ENCODE measurements at places on chromosomes 3 and 15.

DNA sequence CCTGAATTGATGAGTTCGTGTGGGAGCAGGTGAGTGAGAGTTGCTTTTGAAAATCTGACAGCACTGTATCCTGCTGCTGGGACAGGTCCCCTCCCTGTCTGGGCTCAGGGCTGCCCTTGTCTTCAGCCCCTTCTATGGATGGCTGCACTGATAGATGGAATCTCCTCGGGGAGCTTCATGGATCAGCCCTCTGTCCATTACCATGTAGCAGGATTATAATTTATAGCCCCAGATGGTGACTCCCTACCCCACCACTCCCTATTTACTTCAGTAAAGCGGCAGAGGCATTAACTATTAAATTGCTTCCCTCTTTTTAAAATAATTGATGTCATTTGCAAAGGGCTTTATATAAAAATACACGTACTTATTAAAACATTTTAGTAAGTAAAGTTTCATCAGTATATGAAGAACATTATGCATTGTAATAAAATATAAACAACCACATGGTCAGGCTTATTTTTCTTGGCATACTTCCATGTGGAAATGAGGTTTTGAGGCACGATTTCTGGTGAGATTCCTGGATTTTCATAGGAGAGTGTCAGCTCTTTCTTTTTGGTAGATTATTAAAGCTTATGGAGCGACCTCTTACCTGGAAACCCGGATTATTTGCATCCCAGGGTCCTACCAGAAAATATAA, 38.5 kb downstream of the MAP3K13 start:
- DNase-seq, result no peak

DNA sequence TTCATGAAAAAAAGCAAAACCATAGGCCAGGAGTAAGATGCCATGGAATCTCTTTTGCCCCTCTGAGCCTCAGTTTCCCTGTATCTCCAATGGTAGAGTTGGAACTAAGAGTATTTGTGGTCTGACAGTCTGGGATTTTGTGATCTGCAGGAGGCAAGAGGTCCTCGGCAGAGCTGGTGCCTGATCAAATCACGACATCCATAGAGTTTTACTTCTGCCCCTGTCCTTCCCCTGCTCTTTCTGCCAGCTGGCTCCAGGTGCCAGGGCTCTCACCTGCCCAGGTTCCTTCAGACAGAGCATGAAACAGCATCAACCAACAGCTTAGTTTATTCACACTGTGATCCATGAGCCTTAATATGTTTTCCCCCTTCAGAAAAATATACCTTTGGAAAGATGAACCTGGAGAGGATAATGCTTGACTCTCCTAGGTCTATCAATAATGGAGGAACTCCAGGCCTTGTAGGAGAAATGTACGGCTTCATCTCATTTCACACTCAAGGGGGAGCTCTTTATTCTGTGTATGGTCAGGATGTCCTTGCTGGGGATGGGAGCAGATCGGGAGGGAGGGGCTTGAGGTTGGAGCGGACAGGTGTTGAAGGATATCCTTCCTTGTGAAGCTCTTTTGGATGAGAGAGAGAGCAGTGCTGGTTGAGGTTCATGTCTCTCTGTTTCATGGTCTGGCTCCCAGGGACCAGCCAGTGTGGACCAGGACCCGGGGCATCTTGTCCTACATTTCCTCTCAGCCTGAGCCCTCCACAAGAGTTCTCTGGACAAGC, 309.9 kb downstream of the RPLP1 start:
- no peak for DNase-seq

DNA sequence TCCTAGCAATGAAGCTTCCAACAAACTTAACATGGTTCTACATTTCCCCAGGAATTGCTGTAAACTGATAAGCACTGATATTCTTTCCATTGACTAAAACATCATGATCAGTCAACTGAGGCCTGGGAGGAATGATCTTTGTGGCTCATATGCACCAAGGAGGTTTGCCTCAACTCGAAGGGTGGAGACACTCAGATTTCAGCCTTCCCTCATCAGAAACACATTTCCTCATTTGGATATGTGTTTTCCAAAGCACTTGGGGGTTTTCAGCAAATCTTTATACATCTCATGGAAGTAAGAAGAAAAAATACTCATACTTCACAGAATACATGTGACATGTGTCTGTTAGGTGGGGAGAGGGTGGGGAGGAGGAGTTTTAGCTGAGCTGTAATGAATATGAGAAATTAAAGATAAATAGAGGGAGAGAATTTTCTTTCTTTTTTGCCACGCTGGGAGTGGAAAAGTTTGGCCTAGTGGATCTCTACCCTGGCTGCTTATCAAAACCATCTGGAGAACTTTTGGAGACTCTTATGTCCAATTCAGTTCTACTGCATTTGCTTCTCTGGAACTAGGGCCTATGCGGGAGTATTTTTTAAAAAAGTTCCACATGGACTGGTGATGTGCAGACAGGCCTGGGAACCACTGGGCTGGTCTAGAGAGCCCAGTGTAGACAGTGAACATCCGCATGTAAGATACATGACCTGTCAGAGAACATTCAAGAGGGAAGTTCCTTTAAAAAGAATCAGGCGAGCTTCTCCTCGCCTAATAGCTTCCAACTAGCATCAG, 301.0 kb upstream of the ICE2 start:
- DNase-seq, result no peak

- DNase-seq, result peak; percentile 34
These were observed 91.2 kb downstream of the SLC25A26 start for GRCh38 chr3:66312039-66312438.

- DNase-seq, result no peak
These were observed 128.6 kb upstream of the DLG1 start for GRCh38 chr3:197427021-197427420.

- DNase-seq, result no peak
These were observed 31.3 kb upstream of the SACM1L start for GRCh38 chr3:45657853-45658252.

- DNase-seq, result no peak
These were observed 70.2 kb downstream of the TFG start for GRCh38 chr3:100779480-100779879.

GRCh38 chr3:30048431-30048830, 558.0 kb upstream of the TGFBR2 start:
- DNase-seq, result no peak

- no peak for DNase-seq
These were observed 8.2 kb upstream of the MYRIP start for GRCh38 chr3:39801216-39801615.

GRCh38 chr3:55709411-55710012, 222.4 kb upstream of the WNT5A start:
- DNase-seq, result no peak

DNA sequence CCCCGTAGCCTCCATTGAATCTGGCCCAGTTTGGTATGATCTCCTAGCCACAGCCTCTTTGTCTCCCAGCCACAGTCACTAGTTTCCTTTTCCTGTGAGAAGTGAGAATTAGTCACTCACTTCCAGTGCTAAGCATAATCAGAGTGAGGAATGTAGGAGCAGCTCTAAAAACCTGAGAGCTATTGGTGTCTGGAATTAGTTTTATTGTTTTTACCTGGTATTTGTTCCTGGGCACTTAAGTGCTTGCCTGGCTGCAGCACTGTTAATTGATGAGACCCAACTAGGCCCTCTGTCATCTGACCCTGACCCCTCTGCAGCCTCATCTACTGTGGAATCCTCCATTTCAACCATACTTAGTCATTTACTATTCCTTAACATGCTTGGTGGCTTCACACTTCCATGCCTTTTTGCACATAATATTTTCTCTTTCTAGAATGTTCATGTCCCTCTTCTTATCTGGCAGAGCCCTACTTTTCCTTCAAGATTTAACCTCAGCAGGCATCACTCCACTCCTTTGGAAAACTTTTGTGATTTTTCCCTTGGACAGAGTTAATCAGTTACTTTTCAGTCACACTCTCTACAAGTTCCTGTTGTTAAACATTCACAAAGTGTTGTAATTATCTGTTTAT, 48.8 kb downstream of the PDE8A start:
- DNase-seq, result peak; percentile 13

DNA sequence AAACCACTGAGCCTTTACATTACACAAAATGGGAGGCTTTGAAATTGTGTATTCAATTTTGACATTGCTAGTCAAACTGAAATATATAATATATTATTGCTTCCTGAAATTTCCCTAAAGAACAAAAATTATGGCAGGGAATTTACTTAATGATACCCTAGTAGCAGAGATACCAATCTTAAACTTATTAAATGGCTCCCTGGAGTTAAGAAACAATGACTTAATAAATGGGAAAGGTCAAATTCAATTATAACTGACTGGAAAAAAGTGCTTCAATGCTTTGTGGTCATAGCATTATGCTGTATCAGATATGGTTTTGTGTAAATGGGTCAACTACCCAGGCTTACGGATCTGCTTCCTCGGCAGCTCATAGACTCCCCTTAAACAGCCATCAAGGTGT, 244.1 kb downstream of the CNTN3 start:
- DNase-seq, result no peak

- no peak for DNase-seq
These were observed 621.7 kb upstream of the AGTR1 start for GRCh38 chr3:148075771-148076716.

GRCh38 chr15:66714543-66714981, 12.5 kb downstream of the SMAD6 start:
- no peak for DNase-seq

- no peak for DNase-seq
These were observed 38.4 kb upstream of the CGNL1 start for GRCh38 chr15:57337868-57338411.

GRCh38 chr15:32667321-32667720, 25.8 kb downstream of the SCG5 start:
- no peak for DNase-seq

GRCh38 chr15:85137489-85138168, 156.0 kb downstream of the PDE8A start:
- no peak for DNase-seq

GRCh38 chr3:5499404-5499803, 311.9 kb downstream of the EDEM1 start:
- no peak for DNase-seq

DNA sequence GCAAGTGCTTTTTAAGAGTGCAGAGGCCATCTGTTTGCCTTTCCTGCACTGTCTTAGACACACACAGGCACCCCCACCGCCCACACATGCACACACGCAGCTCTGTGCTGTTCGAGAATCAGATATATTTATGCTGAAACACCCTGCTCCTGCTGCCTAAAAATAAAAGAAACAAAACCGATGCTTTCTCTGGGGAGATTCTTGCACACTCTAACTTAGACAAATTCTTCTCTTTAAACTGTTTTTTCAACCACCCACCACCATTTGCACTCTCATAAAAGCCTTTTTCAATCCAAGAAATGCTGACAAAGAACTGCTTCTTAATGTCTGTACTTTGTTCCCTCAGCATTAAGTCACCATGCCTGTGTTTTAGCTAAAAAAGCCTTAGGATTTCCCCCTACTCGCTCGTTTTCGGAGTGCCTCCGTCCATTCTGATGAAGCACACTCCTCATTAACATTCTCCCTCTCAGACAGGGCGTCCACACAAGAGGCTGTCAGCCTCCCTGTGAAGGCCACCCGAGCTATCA, 26.2 kb downstream of the SLC12A8 start:
- no peak for DNase-seq

- DNase-seq, result no peak
These were observed 143.6 kb upstream of the SLITRK3 start for GRCh38 chr3:165339753-165340152.

DNA sequence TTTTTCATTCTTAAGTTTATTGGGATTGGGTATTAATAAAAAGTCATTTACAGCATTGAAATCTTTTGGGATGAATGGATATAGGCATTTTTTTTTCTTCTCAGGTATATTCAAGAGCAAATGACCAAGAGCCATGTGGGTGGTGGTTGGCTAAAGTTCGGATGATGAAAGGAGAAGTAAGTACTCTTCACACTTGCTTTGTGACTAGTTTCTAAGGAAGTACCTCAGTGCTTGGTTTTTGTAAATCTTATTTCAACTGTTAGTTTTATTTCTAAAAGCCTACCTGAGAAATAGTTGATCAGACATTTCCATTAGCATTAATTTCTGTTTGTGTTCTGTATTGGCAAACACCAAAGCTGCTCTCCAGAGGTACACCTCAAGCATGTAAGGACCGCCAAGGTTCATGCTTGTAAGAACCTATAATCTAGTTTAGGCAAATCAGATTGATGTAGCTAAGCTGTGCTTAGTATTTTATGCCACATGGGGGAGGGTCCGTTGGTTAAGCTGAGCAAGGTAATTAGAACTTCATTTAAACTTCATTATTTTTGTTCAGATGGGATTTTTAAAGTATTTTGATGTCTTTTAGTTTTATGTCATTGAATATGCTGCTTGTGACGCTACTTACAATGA, 35.4 kb downstream of the FXR1 start:
- no peak for DNase-seq

GRCh38 chr3:170324962-170325361, 32.6 kb upstream of the SKIL start:
- no peak for DNase-seq

DNA sequence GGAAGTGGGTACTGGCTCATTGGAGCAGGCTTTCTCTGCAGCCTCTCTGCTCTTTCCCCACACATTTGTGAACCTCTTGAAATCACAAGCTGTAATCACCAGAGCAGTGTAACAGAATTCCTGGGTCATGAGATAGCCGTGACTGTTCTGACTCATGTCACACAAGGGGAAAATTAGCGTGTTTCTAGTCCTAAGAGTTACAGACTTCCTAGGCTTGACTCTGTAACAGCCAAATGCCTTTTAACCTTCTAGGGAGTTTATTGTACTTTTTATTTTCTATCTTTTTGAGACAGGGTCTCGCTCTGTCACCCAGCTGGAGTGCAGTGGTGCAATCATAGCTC, 54.7 kb upstream of the TRAK1 start:
- no peak for DNase-seq

DNA sequence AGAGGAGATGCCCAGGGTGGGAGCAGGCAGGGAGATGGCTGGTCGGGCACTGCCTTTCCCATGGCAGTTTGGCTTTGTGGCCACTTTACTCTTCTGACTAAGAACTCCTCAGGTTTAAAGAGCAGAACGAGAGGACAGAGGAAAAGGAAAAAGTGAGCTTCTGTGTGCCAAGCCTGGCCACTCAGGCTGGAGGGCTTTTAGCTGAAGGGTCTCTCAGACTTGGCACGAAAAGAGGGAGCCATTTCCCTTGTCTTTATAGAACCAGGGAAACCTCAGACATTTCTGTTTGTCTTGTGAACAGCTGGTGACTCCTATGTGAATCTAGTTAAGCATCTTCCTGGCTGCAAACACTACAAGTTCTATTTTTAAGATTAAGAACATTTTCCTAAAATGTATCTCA, 23.3 kb upstream of the PSMD6 start:
- DNase-seq, result no peak

GRCh38 chr3:150396956-150397550, 11.0 kb upstream of the TSC22D2 start:
- no peak for DNase-seq

DNA sequence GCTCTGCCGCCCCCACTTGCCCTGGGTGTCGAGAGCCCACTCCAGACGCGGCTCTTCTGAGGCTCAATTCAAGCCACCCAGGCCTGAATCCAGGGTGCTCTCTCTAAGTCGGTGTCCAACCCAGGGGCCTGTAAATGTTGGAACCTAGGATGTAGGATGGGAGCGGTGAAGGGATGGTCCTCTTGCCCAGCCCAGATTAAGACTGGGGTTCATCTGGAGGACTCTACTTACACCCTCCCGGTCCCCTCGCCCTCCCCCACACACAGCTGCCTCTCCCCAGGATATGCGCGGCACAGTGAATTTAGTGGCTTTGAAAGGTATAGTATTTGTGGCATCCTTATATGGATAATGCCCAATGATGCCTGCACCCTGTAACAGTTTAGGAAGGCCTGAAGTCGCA, 822 bp upstream of the FBN1 start:
- no peak for DNase-seq
